T-cell (primary cell): ENCODE measurements at places on chromosomes 16 and 17. TPM values are rescaled to one million over a fixed set of nuclear protein-coding genes. Genes with fewer than 3 reads are reported as not detected.

PSMD12 gene
- 43.6 TPM for total RNA-seq

ARHGAP23 gene
- 0.46 TPM for total RNA-seq

FOXN1 gene
- not detected for total RNA-seq

SECTM1 gene
- total RNA-seq, result 5.1 TPM

FAM20A gene
- 0.38 TPM for total RNA-seq

B9D1 gene
- 1.4 TPM for total RNA-seq

SKAP1 gene
- 75.6 TPM for total RNA-seq

SEZ6 gene
- total RNA-seq, result 0.49 TPM

SULT1A4 gene
- 3.5 TPM for total RNA-seq

C16orf92 gene
- total RNA-seq, result not detected

CD300A gene
- 9.2 TPM for total RNA-seq

TSEN54 gene
- 57.0 TPM for total RNA-seq

NFE2L1 gene
- 30.3 TPM for total RNA-seq

SEPTIN1 gene
- 253 TPM for total RNA-seq

CLEC10A gene
- total RNA-seq, result not detected

HOXB3 gene
- 3.5 TPM for total RNA-seq

GUCY2D gene
- total RNA-seq, result not detected

WDR45B gene
- total RNA-seq, result 81.5 TPM

KRTAP4-8 gene
- not detected for total RNA-seq

SCNN1G gene
- not detected for total RNA-seq

TMEM235 gene
- total RNA-seq, result not detected

OR4D1 gene
- total RNA-seq, result 1.8 TPM

PIK3R5 gene
- total RNA-seq, result 151 TPM

FBXW10B gene
- 1.1 TPM for total RNA-seq

PDPR gene
- 24.8 TPM for total RNA-seq

KRTAP4-5 gene
- not detected for total RNA-seq

CA10 gene
- total RNA-seq, result not detected

EIF1 gene
- 2,431 TPM for total RNA-seq

MGAT5B gene
- 0.76 TPM for total RNA-seq

TP53TG3F gene
- total RNA-seq, result not detected

DNASE1L2 gene
- total RNA-seq, result 3.3 TPM

FAM117A gene
- total RNA-seq, result 103 TPM
